LHCN-M2 (cell line): ENCODE measurements at places on chromosomes 6 and 20. TPM values are rescaled to one million over a fixed set of nuclear protein-coding genes. Genes with fewer than 3 reads are reported as not detected.

DNA sequence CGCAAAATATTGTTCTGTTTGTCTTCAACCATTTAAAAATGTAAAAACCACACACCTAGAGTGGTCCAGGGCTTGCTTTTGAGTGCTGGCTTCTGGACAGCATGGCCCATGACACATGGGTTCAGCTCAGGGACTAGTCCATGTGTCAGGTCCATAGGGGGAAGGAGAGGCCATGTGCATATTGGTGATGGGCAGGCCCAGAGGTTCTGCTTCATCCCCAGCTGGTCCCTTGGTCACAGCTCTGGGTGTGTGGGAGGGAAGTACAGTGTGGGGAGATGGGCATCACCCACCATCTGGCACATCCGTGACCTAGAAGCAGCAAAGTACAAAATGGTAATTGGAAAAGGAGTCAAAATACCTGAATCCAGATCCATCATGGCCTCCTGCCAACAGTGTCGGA lies 50.7 kb downstream of the STK35 start:
- no peak for DNase-seq

The BTN1A1 gene
- total RNA-seq: not detected in 2 replicates

DNA sequence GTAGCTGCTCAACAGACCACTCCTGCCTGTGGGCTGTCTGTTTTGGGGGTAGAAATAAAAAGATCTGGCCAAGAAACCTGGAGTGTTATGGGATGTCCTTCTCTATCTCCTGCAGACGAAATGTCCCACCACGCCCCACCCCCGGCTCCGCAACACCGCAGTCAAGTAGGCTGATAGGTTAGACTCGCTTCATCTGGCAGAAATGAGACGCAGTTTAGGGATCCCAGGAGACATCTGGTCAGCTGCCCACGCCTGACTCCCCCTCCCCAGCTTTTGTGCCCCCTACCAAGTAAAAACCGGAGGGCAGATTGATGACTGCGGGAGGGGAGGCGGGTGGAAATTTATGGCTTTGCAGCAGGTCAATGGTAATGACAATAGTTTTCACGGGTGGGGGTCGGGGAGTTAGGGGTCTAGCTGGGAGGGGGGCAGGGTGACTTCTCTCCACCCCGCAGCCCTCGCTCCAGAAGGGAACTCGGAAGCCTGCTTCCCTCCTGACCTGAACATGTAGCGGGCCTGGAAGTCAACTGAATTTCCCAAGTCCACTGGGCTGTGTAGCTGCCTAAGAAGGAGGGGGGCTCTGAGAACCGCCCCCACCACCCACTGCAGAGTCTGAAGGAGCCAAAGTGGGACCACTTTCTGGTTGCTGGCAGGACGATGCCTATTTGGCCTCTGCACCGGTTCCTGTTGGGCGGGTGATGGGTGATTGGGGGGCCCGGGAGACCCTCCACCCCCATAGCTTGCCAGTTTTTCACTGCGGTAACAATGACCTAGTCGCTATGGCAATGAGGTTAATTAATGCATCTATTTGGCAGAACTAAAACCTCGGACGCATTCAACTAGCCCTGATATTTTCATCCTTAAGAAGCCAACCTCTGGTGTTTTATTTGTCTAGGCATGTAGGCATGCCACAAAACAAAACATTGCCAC lies 25.7 kb downstream of the PMEPA1 start:
- DNase-seq: no peak

The RIMS4 gene
- total RNA-seq: not detected in 2 replicates

DNA sequence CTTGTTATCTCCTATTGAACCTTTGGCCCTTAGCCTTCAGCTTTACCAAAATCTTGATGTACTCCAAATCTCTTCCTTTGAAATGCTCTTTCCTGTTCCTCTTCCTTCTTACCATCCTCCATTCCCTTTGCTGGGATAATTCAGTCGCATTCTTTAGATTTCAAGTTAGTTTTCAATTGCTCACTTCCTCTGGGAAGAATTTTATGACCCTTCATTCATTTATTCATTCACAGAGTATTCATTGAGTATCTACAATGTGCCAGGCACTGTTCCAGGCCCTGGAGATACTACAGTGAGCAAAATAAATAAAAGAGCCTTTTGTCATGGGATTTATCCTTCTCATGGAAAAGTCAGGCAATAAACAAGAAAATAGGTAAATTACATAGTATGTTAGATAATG lies 548.2 kb upstream of the FLRT3 start:
- DNase-seq: no peak

The RIN2 gene
- 71.6 and 73.6 TPM in 2 replicates for total RNA-seq

DNA sequence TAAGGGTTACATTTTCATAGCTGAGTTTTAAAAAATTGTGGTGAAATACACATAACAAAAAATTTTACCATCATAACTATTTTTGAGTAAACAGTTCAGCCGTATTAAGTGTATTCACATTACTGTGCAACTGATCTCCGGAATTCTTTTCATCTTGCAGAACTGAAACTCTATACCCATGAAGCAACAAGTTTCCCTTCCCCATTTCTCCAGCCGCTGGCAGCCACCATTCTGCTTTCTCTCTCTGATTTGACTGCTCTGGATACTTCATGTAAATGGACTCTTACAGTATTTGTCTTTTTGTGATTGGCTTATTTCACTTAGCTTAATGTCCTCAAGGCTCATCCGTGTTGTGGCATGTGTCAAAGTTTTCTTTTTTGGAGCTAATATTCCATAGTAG lies 341.6 kb downstream of the QKI start:
- peak; percentile 34 for DNase-seq

DNA sequence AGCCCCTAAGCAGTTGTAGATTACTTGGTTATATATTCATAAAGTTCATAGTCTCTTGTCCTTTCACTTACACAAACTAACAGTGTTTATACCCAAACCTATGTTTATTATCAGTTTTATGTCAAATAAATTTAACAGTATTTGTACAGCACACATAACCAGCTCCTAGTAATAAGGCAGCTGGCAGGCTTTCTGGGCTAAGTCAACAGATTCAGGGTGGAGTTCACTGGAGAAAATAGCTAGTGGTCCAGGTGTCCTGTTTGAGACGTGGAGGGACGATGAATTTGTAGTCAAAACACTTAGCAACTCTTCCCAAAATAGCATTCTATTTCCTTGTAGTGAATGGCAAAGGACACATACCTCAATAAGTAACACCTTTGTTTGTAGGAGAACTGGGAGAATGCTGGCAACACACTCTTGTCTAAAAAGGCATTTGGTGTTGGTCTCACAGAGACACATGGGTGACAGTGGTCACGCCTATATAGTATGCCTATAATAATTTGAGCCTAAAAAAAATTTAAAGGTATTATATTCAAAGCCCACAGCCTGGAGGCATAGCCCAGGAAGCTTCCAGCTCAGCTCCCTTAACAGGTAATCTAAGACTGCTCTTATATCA lies 156.4 kb upstream of the CARMIL1 start:
- DNase-seq: no peak

GRCh38 chr20:1782181-1782580 lies 113.0 kb upstream of the SIRPA start:
- DNase-seq: no peak

DNA sequence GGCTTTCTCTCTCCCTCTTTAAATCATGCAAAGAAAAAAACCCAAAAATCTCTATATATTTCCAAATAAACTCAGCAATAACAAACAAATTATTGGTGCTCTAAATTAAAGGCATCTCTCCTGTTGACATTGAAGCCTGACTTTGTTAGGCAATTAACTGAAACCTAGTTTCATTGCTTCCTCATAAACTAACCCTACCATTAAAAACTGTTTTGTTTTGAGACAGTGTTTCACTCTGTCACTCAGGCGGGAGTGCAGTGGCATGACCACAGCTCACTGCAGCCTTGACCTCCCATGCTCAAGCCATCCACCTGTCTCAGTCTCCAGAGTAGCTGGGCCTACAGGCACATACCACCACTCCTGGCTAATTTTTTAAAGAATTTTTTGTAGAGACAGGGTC lies 34.9 kb downstream of the PIGU start:
- DNase-seq: no peak

DNA sequence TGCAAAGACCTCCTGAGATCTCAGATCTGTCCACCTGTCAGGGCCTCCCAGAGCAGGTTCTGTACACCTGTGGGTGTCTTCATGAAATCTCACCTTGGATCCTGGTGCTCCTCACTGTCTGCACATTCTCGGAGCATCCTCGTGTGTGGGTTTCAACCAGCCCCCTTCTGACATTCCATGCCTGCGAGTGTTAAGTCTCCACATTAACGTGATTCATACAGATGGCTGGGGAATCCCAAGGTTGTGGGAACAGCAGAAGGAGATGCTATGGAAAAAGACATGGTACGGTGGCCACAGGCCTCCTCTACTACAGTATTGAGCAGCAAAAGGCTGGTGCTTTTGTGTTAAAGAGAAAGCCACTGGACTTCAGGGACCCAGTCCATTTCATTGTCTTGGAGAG lies 556.5 kb downstream of the DHX35 start:
- no peak for DNase-seq

The BNIP5 gene
- not detected in 2 replicates for total RNA-seq

- DNase-seq: no peak
Observed at GRCh38 chr20:61859767-61860166, 205.9 kb downstream of the TAF4 start.

The OXT gene
- not detected in 2 replicates for total RNA-seq

GRCh38 chr20:2093883-2094282 lies 7.7 kb upstream of the STK35 start:
- DNase-seq: no peak

GRCh38 chr20:47544240-47544639 lies 42.6 kb downstream of the NCOA3 start:
- DNase-seq: peak; percentile 79

GRCh38 chr20:53838311-53838868 lies 232.0 kb downstream of the BCAS1 start:
- DNase-seq: no peak

The OR2H1 gene
- not detected in 2 replicates for total RNA-seq

- peak; percentile 65 for DNase-seq
Observed at GRCh38 chr6:116016846-116017545, 43.7 kb downstream of the FRK start.

DNA sequence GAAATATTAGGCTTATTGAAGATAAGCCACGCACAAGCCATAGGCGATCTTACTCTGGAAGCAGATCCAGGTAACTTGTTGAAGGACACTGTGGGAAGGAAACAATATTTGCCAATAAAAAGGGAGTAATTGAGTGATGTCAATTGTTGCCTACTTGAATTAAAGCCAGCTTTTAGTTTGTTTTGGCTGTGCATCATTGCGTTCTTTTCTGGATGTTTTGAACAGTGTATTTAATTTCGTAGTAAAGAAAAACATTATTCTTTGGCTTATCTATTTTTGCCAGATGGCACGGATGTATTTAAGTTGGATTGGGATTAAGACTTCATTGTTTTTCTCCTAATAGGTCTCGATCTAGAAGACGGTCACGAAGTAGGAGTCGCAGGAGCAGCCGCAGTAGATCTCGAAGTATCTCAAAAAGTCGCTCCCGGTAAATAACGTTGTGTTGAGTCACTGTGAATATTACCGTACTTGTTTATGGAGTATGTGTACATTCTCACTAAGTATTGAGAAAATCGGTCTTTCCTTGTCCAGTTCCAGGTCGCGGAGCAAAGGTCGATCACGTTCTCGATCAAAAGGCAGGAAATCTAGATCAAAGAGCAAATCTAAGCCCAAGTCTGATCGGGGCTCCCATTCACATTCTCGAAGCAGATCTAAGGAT lies 2.6 kb downstream of the SRSF6 start:
- no peak for DNase-seq

GRCh38 chr20:4717816-4718570 lies 3.7 kb upstream of the PRND start:
- peak; percentile 41 for DNase-seq

DNA sequence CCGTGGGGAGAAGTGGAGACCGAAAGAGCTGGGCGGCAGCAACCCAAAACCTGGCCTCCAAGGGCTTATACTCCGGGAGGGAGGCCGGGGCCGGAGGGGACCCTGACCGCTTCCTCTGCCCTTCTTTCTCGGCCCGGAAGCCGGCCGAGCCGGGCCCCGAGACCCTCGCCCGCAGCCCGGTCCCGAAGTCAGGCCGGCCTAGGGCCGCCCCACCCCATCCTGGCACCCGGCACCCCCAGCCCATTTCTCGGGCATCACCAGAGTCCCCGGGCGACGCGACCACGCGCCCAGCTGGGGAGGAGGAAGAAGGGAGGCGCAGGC lies 572 bp upstream of the ZDHHC14 start:
- no peak for DNase-seq

- no peak for DNase-seq
Observed at GRCh38 chr20:19253916-19254820, 41.7 kb downstream of the SLC24A3 start.

- DNase-seq: peak; percentile 56
Observed at GRCh38 chr20:22977047-22977785, 57.9 kb upstream of the SSTR4 start.
